ENCODE measurements at places on chromosomes 13 and 19. TPM values are rescaled to one million over a fixed set of nuclear protein-coding genes. Genes with fewer than 3 reads are reported as not detected.
A peak's percentile ranks its signal among the peaks of the same experiment; 100 is the strongest.

- no peaks in the 10 kb centered on the region for H3K4me1 ChIP-seq
- no peak for DNase-seq
- peaks cover 86% of the 10 kb centered on the region for H3K36me3 ChIP-seq
- no peaks in the 10 kb centered on the region for H3K27me3 ChIP-seq
These were observed 19.3 kb downstream of the EDDM13 start for GRCh38 chr19:56291867-56292266.

DNA sequence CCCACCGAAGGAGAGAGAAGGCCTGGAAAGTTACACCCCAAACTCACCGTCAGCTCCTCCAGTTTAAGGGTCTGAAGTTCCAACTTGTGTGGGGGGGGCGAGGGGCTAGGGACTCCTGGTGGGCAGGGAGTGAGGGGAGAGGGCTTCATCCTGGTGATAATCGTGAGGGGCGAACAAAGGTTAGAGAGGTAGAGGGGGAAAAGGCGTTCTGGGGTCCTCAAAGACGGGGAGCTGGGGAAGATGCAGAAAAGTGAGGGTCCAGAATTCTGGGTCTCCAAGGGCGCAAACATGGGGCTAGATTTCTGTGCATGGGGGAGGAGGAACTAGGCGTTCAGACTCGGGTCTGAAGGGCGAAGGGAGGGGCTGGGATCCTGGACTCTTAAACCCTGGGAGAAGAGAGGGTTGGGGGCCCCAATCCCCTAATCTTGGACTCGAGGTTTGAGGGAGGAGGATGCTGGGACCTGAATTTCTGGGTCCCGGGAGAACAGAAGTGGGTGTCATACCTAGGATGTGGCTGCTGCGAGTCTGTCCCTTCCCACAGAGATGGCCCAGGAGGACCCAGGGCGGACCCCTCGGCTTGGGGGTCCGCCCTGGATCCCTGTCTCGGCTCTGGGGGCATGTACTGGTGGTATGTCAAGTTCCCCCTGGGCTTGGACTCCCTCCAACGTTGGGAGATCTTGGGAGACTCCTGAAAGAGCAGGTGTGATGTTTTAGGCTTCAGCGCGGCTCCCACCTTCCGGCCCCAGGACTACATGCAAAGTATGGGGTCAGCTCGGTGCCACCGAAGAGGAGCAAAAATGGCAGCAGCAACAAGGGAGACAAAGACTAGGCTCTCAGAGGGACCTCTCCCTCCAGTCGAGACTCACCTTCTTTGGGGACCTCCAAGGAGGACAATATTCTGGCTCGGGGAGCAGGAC, 4.5 kb downstream of the MAMSTR start:
- peak overlapping the region; percentile 62 for H3K4me3 ChIP-seq
- no peaks in the 10 kb centered on the region for H3K27me3 ChIP-seq
- peaks cover 11% of the 10 kb centered on the region for H3K36me3 ChIP-seq
- H3K4me1 ChIP-seq, result peaks cover 69% of the 10 kb centered on the region

DNA sequence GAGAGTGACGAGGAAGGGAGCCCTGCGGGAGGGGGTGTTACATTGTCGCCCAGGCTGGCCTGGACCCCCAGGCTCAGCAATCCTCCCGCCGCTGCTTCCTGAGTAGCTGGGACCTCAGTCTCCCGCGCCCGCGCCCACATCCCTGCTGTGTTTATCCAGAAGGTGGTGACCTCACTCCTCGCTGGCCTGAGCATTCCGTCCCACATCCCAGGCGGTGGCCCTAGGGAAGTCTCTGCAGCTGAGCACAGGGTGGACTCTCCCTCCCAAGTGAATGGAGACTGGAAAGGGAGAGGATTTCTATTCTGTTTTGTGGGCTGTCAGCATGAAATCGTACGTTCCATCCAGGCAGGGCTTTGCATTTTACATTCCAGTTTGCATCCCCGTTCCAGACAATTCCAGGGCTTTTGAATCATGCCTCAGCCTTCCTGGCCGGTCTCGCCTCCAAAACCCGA, 401 bp upstream of the ZNF765 start:
- peak overlapping the region; percentile 83 for H3K27ac ChIP-seq
- peak overlapping the region; percentile 81 for H3K4me3 ChIP-seq
- H3K27me3 ChIP-seq, result no peaks in the 10 kb centered on the region
- peak; percentile 23 for DNase-seq
- H3K4me1 ChIP-seq, result peaks cover 22% of the 10 kb centered on the region

Gene NLRP5
- total RNA-seq, result not detected

DNA sequence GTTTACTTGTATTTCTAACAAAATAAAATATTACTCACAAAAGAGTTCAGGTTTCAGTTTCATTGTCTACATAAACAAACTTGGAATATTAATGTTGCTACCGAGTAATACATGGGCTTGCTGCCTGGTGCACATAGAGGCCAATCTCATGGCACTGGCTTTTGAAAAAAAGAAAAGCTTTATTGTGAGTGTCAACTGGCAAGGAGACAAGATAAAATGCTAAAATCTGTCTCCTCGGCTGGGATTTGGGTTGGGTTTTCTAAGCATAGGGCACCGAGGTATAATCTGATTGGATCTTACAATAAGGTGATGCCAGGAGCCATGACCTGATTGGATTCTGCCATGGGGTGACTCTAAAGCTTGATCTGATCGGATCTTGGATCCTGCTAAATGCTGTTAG, 1519.9 kb upstream of the MIR17HG start:
- H3K4me3 ChIP-seq, result no peak overlapping the region
- H3K36me3 ChIP-seq, result no peaks in the 10 kb centered on the region
- H3K4me1 ChIP-seq, result no peaks in the 10 kb centered on the region
- DNase-seq, result no peak
- no peak overlapping the region for H3K27ac ChIP-seq

GRCh38 chr19:3034656-3035541, 5.8 kb upstream of the TLE2 start:
- H3K27ac ChIP-seq, result peak overlapping the region; percentile 89
- H3K4me1 ChIP-seq, result no peaks in the 10 kb centered on the region
- DNase-seq, result peak; percentile 41
- no peaks in the 10 kb centered on the region for H3K36me3 ChIP-seq
- peak overlapping the region; percentile 30 for H3K4me3 ChIP-seq

Gene STX10
- total RNA-seq, result 145 TPM

Gene POU2F2
- total RNA-seq, result 6.0 TPM

- no peaks in the 10 kb centered on the region for H3K27me3 ChIP-seq
- DNase-seq, result no peak
- no peaks in the 10 kb centered on the region for H3K4me1 ChIP-seq
- no peak overlapping the region for H3K27ac ChIP-seq
- no peaks in the 10 kb centered on the region for H3K36me3 ChIP-seq
These were observed 30.5 kb upstream of the FAM124A start for GRCh38 chr13:51191743-51192142.

Gene LSR
- 29.1 TPM for total RNA-seq

Gene MAST1
- total RNA-seq, result not detected

GRCh38 chr13:28545583-28546333, 50.8 kb upstream of the FLT1 start:
- H3K36me3 ChIP-seq, result no peaks in the 10 kb centered on the region
- no peak for DNase-seq
- H3K27ac ChIP-seq, result no peak overlapping the region
- H3K4me3 ChIP-seq, result no peak overlapping the region
- no peaks in the 10 kb centered on the region for H3K27me3 ChIP-seq

DNA sequence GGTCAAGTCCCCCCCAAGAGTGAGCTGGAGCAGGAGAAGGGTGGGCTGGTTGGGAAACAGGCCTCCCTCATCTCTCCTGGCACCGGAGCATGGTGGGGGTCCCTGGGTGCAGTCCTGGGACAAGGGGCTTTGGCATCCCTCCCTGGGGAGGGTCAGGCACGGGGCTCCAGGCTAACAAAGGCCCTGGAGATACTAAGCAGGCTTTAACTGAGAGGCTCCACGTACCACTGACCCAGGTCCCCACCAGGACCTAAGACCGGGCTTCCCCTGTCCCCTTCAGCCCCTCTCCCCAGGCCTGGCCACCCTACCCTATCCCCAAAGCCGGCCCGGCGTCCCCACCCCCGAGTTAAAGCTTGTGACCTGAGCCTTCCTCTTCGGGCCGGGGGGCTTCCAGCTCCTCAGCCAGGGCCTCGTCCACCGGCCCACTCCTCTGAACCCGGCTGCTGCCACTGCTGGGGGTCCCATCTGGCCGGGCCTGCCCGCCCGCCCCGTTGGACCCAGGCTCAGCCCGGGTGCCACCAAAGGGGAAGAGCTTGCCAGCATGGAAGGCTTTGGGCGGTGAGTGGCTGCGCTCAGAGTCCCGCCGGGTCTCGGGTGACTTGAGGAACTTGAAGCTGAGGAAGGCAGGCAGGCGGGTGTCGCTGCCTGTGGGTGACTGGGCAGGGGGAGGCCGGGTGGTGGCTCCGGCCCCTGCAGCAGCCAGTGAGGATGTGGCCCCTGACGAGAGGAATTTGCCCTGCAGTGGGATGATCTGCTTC, 10.1 kb downstream of the ANO8 start:
- no peak for DNase-seq
- no peaks in the 10 kb centered on the region for H3K27me3 ChIP-seq
- peak overlapping the region; percentile 84 for H3K27ac ChIP-seq
- H3K36me3 ChIP-seq, result peaks cover 74% of the 10 kb centered on the region
- H3K4me3 ChIP-seq, result no peak overlapping the region
- H3K4me1 ChIP-seq, result no peaks in the 10 kb centered on the region

Gene KANK3
- total RNA-seq, result 25.1 TPM

DNA sequence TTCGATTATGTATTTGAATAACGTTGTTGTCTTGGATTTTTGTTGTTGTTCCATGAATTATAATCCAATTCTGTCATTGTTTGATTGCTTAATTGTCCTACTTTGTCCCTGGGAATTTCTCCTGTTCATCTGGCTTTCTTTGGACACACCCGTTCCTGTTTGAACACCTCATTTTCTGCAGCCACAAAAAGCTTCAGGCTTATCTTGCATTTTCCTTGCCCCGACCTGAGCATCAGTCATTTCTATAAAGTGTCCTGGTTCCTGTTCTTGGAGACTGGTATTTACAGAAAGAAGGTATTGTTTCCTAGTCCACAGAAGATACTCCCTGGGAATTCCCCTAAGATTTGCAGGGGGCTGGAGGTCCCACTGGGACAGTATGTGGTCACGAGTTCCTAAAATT, 731.8 kb upstream of the ARGLU1 start:
- DNase-seq, result no peak
- H3K4me1 ChIP-seq, result no peaks in the 10 kb centered on the region
- no peaks in the 10 kb centered on the region for H3K36me3 ChIP-seq
- no peak overlapping the region for H3K4me3 ChIP-seq

GRCh38 chr19:28543244-28543776, 669.6 kb downstream of the UQCRFS1 start:
- H3K27me3 ChIP-seq, result no peaks in the 10 kb centered on the region
- no peaks in the 10 kb centered on the region for H3K36me3 ChIP-seq
- no peak for DNase-seq
- no peaks in the 10 kb centered on the region for H3K4me1 ChIP-seq
- H3K27ac ChIP-seq, result no peak overlapping the region

Gene SULT2A1
- not detected for total RNA-seq

Gene AXL
- 72.0 TPM for total RNA-seq

GRCh38 chr19:6699935-6700334, 20.5 kb downstream of the C3 start:
- no peak overlapping the region for H3K27ac ChIP-seq
- H3K27me3 ChIP-seq, result no peaks in the 10 kb centered on the region
- DNase-seq, result no peak

- H3K27ac ChIP-seq, result no peak overlapping the region
- no peak for DNase-seq
- H3K36me3 ChIP-seq, result no peaks in the 10 kb centered on the region
- H3K27me3 ChIP-seq, result no peaks in the 10 kb centered on the region
These were observed 108.5 kb upstream of the C1QTNF9B start for GRCh38 chr13:24005755-24006281.

GRCh38 chr19:32104153-32104849, 241.1 kb upstream of the ZNF507 start:
- H3K27me3 ChIP-seq, result peaks cover 4% of the 10 kb centered on the region
- no peak overlapping the region for H3K4me3 ChIP-seq
- DNase-seq, result no peak
- no peaks in the 10 kb centered on the region for H3K4me1 ChIP-seq

- peaks cover 25% of the 10 kb centered on the region for H3K36me3 ChIP-seq
- DNase-seq, result no peak
- H3K27me3 ChIP-seq, result peaks cover 14% of the 10 kb centered on the region
These were observed at the start of gene SPRED3 for GRCh38 chr19:38388349-38389100. TSS of gene SPRED3 (plus strand) at chr19:38388697. CDS start at chr19:38390303, 1,606 bp downstream.

Gene CLDND2
- total RNA-seq, result not detected

GRCh38 chr13:30727491-30728355, 7.6 kb upstream of the ALOX5AP start:
- no peak for DNase-seq
- no peaks in the 10 kb centered on the region for H3K36me3 ChIP-seq
- H3K4me3 ChIP-seq, result no peak overlapping the region
- no peaks in the 10 kb centered on the region for H3K4me1 ChIP-seq
- no peak overlapping the region for H3K27ac ChIP-seq

Gene LRRC63
- not detected for total RNA-seq

GRCh38 chr13:44068169-44068568, 188.5 kb downstream of the LACC1 start:
- H3K36me3 ChIP-seq, result no peaks in the 10 kb centered on the region
- H3K27ac ChIP-seq, result no peak overlapping the region
- H3K4me1 ChIP-seq, result no peaks in the 10 kb centered on the region
- no peak overlapping the region for H3K4me3 ChIP-seq
- no peak for DNase-seq
- no peaks in the 10 kb centered on the region for H3K27me3 ChIP-seq

DNA sequence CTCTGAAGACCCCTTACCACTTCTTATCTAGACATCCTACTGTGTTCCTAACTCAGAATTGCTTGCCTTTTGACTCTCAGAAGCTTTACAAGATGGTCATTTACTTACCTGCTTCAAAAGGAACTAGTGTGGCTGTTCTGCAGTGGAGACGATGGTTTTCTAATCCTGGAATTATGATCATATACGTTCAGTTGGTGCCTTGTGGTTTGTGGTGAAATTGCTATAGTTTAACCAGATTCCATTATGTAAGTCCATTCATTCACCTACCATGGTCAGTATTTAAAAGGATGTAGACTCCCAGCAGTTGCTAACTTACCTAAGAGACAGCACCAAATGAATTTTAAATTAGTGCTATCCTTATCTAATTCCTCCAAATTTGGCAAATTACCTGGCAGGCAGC, 210.9 kb downstream of the SHISA2 start:
- H3K36me3 ChIP-seq, result no peaks in the 10 kb centered on the region
- H3K27ac ChIP-seq, result no peak overlapping the region
- H3K4me3 ChIP-seq, result no peak overlapping the region
- DNase-seq, result no peak

DNA sequence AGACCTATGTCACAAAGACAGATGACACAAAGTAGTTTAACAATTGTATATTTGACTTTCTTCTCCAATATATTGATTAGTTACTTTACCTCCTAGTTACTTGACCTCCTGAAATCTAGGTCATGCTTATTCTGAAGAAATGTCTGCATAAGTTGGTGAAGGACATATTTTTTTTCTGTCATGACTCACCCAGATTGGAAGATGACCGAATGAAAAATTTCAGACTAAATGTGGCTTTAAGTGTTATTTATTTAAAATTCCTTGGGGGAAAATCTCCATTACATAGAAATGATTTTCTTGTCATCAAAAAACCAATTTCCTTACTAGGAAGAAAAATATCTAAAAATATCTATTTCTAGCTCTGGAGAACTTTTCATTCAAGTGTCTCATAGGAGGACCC, 217.1 kb downstream of the POSTN start:
- H3K27me3 ChIP-seq, result no peaks in the 10 kb centered on the region
- no peak for DNase-seq
- no peak overlapping the region for H3K27ac ChIP-seq

GRCh38 chr19:44570984-44571684, 41.7 kb upstream of the CEACAM20 start:
- H3K27me3 ChIP-seq, result no peaks in the 10 kb centered on the region
- peak; percentile 89 for DNase-seq
- H3K4me1 ChIP-seq, result no peaks in the 10 kb centered on the region
- no peak overlapping the region for H3K27ac ChIP-seq

Data from tibial nerve (tissue), 4 donors.